Stimulated activated CD8-positive, alpha-beta memory T cell treated with anti-CD3 and anti-CD28 coated beads, Interleukin-4, amount 100 ng/mL, for 1 hour (primary cell): ENCODE measurements at places on chromosomes 1 and 21.

GRCh38 chr1:181021811-181022434, 747 bp downstream of the STX6 start:
- peak; percentile 36 for DNase-seq

DNA sequence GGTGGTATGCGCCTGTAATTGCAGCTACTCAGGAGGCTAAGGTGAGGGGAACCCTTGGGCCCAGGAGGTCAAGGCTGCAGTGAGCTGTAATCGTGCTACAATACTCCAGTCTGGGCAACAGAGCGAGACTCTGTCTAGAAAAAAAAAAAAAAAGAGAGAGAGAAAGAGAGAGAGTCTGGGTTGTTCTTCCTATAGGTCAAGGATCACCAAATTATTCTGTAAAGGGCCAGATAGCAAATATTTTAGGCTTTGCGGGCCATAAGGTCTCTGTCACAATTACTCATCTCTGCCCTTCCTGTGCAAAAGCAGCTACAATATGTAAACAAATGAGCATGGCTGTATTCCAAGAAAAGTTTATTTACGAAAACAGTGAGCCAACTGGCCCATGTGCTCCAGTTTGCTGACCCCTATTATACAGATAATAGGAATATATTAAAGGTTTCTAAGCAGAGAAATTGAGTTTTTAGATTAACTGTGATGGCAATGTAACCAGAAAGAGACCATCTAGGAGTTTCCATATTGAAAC, 2.1 kb downstream of the SASS6 start:
- no peak for DNase-seq

DNA sequence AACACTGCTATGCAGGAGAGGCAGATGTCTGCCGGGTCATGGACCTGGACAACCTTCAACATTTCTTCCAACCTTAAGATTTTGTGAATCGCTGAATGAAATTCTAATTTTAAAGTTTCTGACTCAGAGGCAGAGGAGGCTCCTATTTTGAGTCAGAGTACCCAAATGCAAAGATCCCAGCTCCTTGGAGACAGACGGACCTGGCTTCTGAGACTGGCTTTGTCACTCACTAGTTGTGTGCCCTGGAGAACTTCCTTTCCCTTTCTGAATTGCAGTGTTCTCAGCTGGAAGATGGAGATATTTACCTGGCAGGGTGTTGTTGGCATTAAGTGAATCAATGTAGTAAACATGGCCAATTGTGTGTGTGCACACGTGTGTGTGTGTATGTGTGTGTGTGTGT, 51.9 kb downstream of the IER5 start:
- no peak for DNase-seq

DNA sequence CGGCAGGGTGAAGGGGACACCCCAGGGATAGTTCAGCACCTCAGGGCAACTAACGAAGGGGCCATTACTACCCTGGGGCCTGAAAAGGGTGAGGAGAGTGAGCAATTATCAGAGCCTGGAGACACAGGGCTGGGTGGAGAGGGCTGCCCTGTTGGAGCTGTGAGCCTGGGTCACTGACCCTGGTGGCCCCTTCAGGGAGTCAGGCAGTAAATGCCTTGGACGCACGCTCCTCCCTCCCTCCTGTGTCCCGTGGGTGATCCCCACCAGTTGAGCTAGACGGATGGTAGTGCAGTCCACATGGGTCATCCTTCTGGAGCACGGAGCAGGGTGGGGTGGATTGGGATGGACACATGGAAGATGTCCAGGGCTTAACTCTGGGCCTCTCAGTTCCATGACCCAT, 305.3 kb downstream of the PTPRU start:
- no peak for DNase-seq

DNA sequence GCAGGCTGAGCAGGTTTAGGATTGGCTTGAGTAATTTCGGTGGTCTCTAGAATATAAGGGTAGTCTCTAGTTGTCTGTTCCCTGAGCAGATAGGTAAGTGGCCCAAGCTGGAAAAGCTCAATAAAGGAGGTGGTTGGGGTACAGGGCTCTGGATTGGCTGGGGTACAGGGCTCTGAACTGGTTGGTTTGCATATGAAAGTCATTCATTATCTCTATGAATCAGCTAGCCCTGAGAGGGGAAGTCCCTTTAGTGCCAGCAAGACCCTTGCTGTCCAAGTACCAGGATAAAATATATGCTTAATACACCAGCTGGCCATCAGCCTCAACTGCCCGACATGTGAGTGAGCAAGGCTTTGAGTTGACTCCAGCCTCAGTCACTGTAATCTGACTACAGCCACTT, 93.0 kb downstream of the ZBTB18 start:
- no peak for DNase-seq

GRCh38 chr1:2294725-2295078, 66.6 kb downstream of the SKI start:
- DNase-seq, result no peak

DNA sequence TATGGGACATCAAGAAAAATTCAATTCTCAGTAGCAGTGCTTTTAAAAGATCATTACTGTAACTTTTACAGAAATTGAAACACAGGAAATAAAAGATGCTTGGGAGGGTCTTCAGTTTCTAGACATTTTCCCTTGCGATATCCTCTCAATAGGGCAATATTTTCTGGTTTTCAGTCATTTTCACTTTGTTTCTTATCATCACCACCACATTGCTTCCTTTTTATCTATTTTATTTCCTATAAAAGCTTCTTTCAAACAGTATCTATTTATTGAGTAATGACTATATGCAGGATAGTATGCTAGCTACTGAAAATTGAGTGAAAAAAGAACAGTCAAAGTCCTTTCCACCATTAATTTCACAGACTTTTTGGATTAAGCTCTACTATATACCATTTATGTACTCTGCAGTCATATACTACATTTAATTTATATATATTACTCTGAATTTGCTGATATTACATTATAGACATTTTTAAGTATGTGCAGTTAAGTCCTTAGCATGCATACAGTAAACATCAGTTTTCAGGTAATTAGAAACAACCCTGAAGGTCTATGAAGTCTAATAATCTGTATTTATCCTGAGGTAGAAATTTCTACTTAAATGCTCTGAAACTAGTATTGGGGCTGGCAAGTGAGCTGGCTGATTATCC, 18.7 kb downstream of the TRMT1L start:
- no peak for DNase-seq

- no peak for DNase-seq
These were observed 227.1 kb downstream of the TOMM20 start for GRCh38 chr1:234901491-234902049.
